NCI-H1436 (cell line): ENCODE measurements at places on chromosomes 12 and 14.

DNA sequence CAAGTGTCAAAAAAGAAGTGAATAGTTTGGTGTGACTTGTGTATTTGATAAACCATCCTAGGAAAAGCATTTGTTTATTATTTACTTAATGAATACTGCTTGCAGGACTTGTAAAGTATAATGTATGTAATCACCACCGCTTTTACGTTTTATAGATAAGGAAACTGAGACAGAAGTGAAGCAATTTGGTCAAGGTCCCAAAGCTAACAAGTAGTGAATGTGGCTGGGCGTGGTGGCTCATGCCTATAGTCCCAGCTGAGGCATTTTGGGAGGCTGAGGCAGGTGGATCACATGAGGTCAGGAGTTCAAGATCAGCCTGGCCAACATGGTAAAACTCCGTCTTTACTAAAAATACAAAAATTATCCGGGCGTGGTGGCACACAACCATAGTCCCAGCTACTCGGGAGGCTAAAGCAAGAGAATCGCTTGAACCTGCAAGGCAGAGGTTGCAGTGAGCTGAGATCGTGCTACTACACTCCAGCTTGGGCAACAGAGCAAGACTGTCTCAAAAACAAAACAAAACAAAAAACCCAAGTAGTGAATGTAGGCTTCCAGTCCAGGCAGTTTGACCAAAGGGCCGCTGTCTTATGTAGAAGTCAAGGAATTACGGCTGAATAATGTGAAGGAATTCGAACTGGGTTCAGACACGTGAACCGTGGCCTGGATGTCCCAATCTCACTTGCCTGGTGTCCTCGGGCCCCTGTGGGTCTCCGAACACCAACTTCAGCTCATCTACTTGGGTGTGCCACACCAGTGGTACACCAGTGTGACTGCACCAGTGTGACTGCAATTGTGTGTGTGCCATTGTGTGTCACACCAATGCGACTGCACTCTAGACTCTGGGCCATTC lies 88.3 kb upstream of the MED13L start:
- no peak for DNase-seq

GRCh38 chr14:86570371-86570770 lies 1040.4 kb downstream of the FLRT2 start:
- DNase-seq, result no peak

GRCh38 chr12:123621101-123621500 lies 12.4 kb downstream of the EIF2B1 start:
- no peak for DNase-seq

GRCh38 chr12:121379945-121380344 lies 20.0 kb upstream of the RNF34 start:
- DNase-seq, result no peak

DNA sequence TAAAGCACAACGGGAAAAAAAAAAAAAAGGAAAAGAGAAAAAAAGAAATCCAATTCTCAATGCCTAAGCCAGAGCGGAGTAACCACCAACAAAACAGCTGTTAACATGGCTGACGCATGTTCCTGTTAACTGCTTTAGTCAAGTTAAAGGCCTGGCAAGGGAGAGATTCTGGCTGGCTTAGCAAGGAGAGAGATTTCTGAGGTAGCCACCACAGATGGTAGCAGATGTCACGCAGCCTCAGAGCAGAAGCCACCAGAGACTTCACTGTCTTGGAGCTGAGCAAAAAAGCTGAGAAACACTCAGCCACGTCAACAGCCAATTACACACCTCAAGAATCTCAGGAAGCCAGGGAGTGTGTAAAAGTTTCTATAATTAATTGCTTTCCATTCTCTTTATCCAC lies 87.1 kb downstream of the TMCC3 start:
- no peak for DNase-seq

GRCh38 chr12:64450057-64450640 lies 1.8 kb upstream of the TBK1 start:
- DNase-seq, result no peak

DNA sequence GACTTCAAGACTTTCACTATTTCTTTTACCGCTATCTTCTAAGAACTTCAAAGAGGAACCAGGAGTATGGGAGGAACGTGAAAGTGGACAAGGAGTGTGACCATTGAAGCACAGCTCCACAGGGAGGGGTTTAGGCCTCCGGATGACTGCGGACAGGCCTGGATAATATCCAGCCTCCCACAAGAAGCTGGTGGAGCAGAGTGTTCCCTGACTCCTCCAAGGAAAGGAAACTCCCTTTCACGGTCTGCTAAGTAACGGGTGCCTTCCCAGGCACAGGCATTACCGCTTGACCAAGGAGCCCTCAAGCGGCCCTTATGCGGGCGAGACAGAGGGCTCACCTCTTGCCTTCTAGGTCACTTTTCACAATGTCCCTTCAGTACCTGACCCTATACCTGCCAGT lies 267.0 kb downstream of the RPL10L start:
- DNase-seq, result no peak

DNA sequence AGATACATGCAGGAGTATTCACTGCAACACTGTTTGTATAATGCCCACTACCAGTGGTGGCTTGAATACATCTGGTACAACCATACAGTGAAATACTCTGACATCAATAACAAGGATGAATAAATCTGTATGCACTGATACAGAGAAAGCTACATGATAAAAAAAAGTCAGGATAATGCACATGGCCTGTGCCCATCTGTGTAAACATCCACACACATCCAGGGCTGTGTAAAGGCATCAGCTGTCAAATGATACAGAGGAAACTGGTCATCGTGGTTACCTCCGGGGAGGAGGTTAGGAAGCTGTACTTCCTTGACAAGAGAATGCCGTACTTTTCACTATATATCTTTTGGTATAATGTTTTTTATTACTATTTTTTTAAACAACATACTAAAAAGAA lies 176.6 kb downstream of the FOXN3 start:
- DNase-seq, result no peak

DNA sequence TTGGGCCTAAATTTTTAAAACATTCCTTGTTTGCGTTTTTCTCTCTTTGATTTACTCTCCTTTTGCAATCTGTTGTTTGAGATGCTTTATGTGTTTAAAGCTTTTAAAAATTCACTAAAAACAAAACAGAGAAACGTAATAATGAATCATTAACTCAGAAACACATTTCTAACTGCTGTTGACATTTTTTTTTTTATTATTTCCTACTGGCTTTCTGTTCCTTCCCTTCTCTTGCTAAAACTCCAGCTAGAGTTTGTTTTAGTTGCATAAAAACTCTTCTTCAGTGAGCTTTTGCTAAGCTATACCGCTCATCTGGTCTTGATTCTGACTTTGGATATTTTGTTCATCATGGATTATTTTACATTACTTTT lies 29.0 kb upstream of the SRGAP1 start:
- DNase-seq, result no peak
